ENCODE measurements at places on chromosomes 7 and 10. TPM values are rescaled to one million over a fixed set of nuclear protein-coding genes. Genes with fewer than 3 reads are reported as not detected.

The TMEM225B gene
- 1.8 TPM for total RNA-seq

The ADARB2 gene
- total RNA-seq: 6.6 TPM

The STEAP1 gene
- 0.31 TPM for total RNA-seq

The CYP17A1 gene
- total RNA-seq: not detected

The GRM8 gene
- total RNA-seq: not detected

The NKX2-3 gene
- not detected for total RNA-seq

The SERPINE1 gene
- total RNA-seq: 794 TPM

The CPN1 gene
- not detected for total RNA-seq

The NPSR1 gene
- total RNA-seq: not detected

The ABCA13 gene
- total RNA-seq: 0.07 TPM

Measured in chondrocyte (in vitro differentiated cells).